Activated CD4-positive, CD25-positive, alpha-beta regulatory T cell treated with anti-CD3 and anti-CD28 coated beads, Interleukin-2, amount 50 U/mL, for 16 hours (primary cell): ENCODE measurements at places on chromosomes 5 and 9.

- no peak for DNase-seq
Measured at GRCh38 chr5:53313145-53313544, 167.3 kb upstream of the FST start.

GRCh38 chr5:13643196-13643595 is 301.3 kb downstream of the DNAH5 start:
- no peak for DNase-seq

DNA sequence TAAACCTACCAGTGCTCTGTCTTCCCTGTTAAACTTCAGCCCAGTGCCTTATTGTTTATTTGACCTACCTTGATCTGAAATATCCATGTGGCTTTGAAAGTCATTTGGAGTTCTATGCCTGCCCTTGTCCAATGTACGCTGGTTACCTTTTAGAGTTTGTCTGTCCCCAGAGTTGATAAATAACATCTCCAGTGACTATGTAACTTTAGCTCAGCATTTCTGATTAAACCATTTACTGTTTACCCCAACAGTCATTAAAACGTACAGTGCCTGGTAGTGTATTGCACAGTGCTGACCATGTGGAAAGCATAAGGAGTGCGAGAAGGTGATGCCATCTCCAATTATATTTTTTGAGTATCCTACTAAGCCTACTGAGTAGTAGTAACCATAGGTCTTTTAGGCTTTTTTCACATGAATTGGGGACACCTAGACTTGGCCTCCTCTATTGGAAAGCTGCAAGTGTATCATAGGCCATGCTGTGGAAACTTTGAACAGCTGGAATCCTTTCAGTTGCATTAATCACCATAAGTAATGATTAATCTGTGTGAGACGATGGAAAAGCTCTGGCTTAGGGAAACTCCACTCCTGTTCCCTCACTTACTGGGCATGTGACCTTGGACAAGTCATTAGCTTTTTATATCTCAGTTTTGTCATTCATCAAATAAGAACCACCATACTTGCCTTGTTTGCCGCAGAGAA is 93.5 kb downstream of the MAST4 start:
- DNase-seq: no peak

DNA sequence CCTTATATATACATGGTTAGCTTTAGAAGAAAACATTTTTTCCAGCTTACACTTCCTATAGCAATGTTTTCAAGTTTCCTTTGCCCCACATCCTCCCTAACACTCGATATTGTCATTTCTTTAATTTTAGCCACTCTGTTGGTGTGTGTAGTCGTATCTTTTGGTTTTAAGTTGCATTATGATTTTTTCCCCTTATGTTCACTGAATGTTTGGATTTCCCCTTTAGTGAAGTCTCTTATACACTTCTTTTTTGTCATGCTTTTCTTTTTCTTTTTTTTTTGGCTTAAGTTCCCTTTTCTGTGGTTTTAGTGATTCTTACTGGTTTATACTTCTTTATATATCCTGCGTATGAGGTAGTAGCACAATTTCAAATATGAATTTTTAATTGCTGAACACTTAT is 58.8 kb downstream of the KDM4C start:
- DNase-seq: no peak

- no peak for DNase-seq
Measured at GRCh38 chr9:104798209-104798995, 34.5 kb downstream of the NIPSNAP3B start.

- no peak for DNase-seq
Measured at GRCh38 chr9:24516463-24516862, 29.2 kb downstream of the IZUMO3 start.

DNA sequence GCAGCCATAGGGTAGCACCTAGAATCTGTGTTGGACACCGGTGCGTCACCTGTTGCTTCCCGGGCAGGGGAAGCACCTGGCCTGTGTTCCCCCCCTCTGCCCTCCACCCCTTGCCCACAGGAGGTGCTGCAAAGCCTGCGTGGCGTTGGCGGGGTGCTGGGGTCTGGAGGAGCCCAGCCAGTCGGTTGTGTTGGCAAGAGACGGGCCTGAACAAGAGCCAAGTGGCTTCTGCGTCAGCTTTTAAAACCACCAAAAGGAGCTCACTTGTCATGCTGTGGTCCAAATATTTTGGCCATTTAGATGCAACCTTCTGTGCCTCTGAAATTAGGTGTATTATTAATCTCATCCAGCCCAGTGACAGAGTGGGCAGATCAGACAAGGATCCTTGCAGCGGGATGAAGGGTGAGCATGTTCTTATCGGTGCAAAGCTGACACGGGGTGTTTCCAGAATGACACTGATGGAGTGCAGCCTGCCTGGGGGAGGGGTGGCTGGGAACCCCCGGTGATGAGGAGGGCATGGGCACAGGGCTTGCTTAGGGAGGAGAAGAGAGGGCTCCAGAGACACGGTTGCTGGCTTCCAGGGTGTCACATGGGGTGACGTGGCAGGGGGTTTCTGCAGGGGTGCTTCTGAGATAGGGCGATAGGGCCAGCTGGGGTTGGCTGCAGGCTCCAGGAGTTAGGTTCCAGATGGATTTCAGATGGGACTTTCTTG is 9.7 kb upstream of the RXRA start:
- no peak for DNase-seq

- DNase-seq: no peak
Measured at GRCh38 chr5:6792376-6792775, 79.1 kb downstream of the TENT4A start.

DNA sequence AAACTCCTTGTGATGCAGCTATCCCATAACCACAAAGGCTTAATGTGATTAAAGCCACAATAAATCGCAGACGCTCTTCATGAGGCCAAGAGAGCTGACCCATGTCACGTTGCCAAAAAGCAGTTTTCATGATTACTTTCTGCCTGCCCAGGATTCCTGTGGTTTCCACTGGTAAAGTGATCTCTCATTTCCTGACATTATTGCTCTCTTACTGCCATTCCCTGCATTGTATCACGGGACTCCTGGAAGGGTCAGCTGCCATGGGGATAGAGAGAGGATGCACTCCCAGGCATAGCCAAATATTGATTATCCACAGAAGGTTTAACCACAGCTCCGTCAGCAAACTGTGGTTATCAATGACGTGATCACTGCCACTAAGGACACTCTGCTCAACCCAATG is 103.8 kb upstream of the SLC1A3 start:
- DNase-seq: no peak

- DNase-seq: no peak
Measured at GRCh38 chr5:114192108-114192507, 169.8 kb upstream of the KCNN2 start.

- DNase-seq: no peak
Measured at GRCh38 chr5:126410623-126411022, 12.6 kb upstream of the GRAMD2B start.

DNA sequence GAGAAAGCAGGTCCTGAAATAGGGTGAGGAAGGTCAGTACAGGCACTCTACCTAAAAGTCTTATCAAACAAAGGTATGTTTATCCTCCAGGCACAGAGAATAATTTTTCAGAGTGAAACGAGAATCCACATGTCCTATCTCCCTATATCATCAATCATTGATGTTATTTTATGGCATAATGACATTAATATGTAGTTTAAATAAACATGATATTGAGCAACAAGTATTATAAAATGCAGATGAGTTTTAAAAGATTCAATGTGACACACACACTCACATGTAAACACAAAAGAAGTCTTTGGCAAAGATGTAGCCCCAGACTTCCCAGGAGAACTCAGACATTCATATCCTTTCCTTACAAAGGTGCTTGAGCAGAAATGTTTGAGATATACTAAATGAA is 389.1 kb downstream of the ADGRV1 start:
- DNase-seq: no peak

DNA sequence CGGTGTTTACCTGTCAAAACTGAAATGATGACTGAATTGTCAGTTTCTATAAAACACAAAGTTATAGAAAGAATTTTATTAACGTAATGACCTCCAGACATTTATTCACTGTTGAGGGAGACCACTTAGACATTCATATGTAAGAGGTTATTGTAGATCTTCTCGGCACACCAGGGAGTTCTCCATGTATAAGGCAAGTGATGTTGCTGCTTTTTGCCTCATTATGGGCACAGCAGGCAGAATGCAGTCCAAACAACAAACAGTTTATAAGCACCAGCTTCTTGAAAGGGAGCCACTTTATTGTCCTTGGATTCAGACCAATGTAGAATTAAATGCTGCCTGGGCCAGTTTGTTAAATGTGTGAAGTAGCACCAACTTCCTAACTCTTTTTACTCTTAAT is 66.7 kb downstream of the C7 start:
- DNase-seq: no peak
